ENCODE measurements at places on chromosomes 7 and 10.

DNA sequence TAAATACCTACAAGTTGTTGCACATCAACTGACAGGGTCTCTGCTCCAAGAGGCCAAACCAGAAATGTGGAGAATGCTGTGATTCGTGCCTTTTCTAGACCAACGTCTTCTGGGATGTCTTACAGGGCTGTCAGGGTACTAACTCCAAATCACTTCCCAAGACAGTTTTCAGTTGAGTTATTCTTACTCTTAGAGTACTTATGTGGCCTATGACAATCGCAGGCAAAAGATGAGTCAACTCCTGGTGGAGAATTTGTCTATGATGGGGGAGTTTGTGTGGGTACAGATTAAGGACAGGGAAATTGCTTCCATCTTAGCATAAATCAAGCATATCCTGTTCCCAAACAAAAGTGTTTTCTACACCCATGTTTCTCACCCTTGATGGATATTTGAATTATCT lies 734.8 kb downstream of the TNS3 start:
- peak; percentile 68 for DNase-seq

DNA sequence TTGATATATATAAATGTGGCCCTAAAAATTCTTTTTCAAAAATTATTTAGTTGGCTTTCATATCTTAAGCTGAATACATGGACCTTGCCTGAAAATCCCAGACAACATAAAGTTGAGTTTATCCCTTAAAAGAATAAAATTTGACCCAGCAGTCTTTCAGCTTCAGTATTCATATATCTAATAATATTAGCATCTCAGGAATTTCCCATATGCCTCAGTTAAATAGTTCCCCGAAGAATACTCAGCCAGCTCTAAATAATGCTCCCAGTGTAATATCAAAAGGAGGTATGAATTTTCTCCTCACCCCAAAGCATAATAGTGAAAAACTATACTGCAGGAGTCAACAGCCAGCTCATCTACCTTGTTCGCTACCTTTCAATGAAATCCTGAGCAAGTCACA lies 145.9 kb downstream of the CTNNA3 start:
- DNase-seq: no peak

DNA sequence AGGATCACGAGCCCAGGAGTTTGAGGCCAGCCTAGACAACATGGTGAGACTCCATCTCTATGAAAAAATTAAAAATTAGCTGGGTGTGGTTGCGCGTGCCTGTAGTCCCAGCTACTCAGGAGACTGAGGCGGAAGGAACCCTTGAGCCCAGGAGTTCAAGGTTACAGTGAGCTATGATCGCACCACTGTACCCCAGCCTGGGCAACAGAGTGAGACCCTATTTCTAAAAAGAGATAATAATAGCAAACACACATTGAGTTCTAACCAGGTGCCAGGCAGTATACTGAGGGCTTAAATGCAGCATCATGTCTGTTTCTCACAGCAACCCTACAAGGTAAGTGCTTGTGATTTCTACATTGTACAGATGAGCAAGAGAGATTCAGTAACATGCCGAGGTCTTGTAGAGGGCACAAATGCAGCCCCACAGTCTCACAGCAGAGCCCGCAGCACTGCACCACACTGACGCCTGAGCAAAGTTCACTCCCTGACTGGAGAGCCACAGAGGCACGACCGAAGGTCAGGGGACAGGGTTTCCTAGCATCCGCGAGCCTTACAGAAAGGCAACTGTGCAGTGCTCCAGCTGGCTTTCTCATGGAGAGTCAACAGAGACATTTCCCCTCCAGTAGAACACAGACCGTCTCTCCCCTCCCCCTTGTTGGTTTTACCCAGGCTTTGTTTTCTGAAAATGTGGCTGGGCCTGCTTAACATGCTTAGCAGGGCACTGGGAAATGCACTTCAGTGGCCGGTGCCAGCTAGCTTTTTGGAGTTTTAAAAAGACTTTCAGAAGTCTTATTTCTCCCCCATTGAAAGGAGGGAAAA lies 36.5 kb downstream of the PDSS1 start:
- DNase-seq: no peak

GRCh38 chr7:101294039-101294831 lies 27.4 kb downstream of the IFT22 start:
- DNase-seq: no peak

DNA sequence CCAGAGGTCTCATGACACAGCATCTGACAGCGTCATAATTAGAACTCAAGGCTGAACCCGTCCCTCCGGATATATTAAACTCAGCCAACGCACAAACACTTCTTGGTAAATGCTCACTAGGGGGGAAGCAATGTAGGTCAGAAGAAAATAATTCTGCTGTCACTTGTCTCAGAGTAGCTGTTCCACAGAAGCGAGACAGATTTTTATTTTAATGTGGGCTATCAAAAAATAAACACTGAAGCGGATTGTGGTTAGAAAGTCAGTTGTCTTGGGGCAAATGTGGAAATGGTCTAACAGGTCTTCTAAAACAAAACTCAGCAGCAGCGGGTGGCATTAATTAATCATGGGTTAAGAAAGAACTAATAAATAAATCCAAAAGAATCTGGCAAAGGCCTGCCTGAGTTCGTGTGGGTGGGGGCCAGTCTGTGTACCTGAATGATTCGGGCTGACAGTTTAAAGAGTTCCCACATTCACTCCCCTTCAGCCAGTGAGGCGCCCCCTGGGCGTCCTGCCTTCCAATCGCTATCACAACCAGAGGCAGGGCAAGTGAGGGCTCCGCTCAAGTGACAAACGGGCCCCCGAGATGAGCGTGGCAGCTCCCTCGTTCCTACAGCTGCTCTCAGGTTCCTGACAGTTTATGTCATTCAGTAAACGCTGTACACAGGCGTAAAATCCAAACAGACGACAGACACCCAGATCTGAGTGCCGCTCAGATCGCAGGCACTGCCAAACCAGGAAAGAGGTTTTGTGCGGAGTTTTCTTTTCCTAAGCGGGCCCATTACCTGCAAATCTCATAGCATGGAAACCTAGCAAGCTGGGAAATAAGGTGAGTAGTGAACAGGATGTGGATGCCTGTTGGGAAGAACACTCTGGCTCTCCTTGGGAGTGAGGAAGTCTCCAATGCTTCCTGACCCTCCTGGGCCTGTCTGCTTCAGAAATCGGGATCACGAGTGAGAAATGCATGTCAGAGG lies 52.9 kb downstream of the NRAP start:
- no peak for DNase-seq

DNA sequence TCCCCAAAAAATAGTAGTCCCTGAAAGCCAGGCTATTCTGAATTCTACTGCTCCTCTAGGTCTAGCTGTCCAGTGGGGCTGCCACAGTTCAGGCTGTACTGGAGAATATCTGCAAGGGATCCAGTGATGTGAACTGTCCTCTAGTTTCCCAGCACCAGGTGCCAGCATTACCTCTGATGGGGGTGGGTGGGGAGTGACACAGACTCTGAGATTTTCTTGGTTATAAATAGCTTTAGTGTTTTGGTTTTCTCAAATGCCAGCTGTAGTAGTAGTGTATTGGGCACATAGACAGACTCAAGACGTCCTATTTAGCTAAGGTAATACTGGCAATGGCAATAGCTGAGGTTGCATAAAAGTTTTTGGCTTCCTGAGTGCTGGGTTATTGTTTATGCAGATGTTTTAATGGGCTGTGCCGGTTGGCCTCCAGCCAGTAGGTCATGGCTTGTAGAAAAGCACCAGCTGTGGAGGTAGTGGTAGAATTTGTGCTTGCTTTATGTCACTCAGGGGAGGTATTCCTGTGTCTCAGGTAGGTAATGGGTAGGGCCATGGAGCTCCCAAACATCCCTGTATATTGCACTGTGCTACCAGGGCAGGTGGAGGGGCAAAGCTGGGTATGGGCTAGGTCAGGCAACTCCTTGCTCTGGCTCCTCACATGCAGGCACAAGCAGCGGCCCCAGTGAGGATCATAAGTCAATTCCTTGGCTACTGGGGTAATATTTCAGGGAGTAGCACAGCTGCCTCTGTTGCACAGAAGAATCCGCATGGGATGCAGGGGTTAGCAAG lies 338.7 kb upstream of the LRRTM3 start:
- DNase-seq: no peak

GRCh38 chr10:103921750-103922195 lies 3.8 kb upstream of the STN1 start:
- no peak for DNase-seq

DNA sequence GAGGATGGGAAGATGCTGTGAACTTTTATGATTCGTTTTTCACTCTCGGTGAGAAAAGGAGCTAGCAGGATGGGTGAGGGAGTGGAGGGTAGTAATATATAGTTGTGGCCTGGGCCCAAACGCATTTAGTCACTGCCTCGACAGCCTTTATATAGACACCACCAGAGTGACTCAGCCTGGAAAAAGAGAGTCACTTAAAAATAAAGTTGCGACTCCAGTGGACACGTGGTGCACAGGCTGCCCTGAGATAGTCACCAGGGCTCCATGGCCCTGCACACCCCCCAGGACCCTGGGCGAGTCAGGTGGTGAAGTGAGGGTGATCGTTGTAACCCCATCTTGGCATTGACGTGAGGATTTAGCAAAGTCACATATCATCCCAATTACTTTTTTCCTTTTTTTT lies 106.7 kb downstream of the CUX1 start:
- peak; percentile 96 for DNase-seq

DNA sequence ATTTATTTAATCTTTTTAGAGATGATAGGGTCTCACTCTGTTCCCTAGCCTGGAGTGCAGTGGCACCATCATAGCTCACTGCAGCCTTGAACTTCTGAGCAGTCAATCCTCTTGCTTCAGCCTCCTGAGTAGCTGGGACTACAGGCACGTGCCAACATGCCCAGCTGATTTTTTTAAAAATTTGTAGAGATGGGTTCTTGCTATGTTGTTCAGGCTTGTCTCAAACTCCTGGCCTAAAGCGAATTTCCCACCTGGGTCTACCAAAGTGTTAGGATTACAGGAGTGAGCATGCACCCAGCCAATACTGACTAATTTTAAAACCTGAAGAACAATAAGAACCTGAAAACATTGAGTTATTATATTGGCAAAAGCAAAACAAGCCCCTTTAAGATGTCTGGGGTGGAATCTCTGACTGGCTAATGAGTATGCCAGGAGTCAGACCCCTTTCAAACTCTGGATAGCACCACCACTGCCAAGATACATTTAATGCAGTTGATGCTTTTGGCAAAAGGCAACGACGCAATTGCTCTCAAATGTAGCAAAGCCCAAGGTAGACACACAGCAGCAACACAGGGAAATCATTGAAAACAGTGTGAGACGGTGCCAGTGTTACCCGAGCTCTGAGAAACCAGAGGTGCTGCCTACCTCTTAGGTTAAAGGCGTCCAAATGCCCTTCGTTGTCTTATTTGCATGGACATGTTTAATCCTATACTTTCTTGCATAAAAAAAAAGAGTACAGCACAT lies 40.7 kb upstream of the TOMM7 start:
- DNase-seq: no peak

- peak; percentile 71 for DNase-seq
These were observed 93.9 kb downstream of the RBM20 start for GRCh38 chr10:110737886-110738634.

DNA sequence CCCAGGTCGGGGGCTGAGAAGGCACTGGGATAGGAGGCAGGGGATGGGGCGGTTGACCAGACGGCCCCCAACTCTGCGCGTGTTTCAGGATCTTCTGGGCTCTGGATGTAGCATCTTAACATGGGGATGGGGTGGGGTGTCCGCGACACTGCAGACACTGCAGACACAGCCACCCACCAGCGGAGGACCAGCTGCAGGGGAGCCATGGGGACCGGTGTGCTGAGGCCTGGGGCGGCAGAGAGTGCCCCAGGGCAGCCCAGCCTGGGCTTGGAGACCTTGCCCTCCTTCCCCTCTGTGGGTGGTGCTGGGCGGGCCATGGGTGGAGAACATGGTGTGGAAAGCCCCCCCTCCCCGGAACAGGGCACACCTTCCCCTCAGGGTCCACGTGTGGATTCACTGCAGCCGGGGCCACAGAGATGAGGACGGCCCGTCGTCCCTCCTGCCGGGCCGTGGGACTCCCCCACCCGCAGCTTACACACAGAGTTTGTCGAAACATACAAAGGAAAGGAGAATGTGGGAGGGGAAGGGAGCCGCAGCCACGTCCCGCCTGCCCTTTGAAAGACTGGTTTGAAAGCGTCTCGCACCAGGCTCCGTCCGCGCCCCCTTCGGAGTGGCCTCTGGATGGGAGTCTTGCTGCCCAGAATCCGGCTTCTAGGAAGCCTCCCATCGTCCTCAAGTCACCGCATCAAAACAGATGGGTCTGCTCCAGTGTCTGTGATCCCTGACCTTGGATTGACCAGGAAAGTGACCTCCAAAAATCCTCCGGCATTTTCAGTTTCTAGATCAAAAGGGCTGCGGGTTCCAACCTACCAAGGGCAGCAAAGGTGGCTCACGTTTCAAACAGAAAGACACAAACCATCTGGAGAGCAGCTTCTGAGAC lies 91.5 kb upstream of the TCERG1L start:
- no peak for DNase-seq

DNA sequence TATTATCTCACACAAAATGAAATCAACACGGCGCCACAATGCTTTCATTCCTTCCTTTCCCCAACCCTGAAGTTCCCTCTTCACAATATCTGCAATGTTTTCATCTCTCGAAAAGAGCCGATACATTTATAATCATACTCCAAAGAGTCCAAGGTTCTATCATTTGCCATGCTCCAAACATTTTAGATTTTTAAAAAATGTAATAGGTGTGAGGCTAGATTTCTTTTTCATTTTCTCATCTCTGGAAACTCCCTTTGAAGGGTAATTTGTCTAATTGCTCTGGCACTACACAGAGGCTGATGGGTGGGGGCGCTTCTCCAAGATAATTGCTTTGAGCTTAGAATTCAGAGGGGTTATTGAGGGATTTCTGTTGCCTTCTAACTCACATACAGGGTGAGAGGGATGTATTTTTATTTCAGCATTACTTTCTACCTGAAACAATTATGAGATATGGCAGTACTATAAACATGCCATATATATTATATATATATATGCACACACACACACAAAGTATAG lies 4.9 kb downstream of the DLX5 start:
- DNase-seq: no peak

GRCh38 chr10:69629897-69630650 lies at the start of gene FAM241B:
FAM241B (plus strand) TSS chr10:69630247; CDS start chr10:69631744, 1,497 bp downstream.
- DNase-seq: peak; percentile 49

DNA sequence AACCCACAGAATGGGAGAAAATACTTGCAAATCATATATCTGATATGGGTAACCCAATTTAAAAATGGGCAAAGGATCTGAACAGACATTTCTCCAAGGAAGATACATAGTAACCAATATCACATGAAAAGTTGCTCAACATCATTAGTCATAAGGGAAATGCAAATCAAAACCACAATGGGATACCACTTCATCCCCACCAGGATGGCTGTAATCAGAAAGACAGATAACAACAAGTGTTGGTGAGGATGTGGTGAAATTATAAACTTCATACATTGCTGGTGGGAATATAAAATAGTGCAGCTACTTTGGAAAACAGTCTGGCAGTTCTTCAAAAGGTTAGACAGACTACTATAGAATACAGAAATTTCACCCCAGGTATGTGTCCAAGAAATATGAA lies 19.3 kb downstream of the AOC1 start:
- DNase-seq: no peak

GRCh38 chr7:114941692-114942091 lies 19.8 kb downstream of the MDFIC start:
- DNase-seq: no peak
